ENCODE measurements at places on chromosomes 16 and 17.

GRCh38 chr16:314795-315299 lies 31.9 kb downstream of the PDIA2 start:
- DNase-seq, result no peak

DNA sequence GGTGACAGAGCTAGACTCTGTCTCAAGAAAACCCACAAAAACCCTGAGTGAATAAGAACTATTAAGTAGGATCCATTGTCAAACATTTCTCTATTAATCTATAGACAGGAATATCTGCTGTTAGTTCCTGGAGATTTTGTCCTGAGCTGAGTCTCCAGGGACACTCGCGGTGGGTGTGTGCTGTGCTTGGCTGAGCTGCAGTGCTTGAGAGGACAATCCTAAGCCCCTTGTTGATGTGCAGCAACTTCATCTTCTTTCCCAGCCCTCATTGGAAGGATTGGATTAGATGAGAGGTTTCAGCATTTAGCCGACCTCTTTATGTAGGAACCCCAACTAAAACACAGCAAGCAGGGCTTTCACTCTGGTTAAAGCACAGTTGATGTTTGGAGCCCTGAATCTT lies 33.3 kb downstream of the NDEL1 start:
- no peak for DNase-seq

GRCh38 chr16:89561884-89562599 lies 1.6 kb downstream of the RPL13 start:
- no peak for DNase-seq

DNA sequence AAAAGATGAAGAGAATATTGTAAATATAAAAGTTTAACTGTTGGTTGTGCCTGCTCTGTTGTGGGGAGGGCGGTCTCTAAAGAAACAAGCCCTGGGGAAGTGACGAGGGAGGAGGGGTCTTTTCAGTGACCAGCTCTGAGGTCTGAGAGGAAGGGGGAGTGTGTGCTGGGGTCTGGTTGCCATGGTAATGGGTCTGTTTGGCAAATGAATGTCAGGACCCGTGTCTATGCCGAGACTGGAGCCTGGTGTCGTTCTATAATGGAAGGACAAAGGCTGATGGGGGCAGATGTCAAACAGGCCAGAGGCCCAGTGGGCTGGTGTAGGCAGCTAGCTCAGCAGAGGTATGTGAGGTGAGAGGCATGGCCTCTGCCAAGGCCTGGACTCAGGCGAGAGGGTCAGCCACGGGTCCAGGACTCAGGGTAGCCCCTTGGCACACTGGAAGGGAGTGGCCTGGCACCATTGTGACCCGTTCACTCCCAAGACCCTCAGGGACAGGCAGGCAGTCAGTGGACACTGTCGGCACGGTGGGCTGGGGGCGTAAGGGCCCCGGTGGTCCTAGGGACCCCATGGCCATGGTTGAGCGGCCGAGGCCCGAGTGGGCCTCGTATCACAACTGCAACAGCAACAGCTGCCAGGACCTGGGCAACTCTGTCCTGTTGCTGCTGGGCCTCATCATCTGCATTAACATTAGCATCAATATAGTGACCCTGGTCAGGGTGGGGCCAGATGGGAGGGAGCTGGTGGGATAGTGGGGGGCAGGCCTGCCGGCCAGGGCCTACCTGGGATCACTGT lies at the start of gene SPEM1:
Gene SPEM1 (plus strand): TSS at position 506 of the 792 bp plus-strand sequence. CDS start 61 bp downstream, at position 567.
- no peak for DNase-seq

DNA sequence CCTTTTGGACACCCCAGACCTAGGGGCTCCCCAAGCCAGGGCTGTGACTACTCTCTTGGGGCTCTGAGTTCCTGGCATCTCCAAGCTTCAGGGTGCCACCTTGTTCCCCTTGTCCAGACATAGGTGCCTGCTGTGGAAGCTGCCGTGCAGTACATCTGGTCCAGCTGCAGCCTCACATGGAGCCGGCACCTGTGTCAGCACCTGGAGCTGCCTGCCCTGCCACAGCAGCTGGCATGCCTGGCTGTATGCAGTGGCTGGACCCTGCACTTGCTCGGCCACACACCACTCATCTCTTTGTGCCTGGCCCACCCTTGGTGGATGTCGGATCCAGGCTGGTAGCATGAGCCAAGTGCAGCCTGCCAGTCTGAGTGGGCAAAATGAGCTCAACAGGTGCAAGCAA lies 775.8 kb downstream of the CDH11 start:
- no peak for DNase-seq

DNA sequence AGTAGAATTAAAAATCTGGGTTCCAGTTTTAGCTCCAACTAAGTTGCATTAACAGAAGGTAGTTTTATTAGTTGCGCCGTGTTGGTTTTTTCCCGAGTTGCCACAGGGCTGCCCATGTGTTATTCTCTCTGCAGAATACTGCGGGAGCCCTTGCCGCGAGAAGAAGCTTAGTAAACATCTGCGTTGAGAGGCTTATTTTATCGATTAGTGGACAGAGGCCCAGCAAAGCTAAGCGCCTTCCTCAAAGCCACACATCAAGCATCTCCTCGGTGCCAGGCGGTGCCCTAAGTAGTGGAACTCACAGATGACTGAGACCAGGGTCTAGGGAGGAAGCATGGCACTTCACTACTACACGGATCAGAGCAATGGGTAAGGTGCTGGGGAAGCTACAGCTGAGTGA lies 212.3 kb upstream of the IRX5 start:
- no peak for DNase-seq

DNA sequence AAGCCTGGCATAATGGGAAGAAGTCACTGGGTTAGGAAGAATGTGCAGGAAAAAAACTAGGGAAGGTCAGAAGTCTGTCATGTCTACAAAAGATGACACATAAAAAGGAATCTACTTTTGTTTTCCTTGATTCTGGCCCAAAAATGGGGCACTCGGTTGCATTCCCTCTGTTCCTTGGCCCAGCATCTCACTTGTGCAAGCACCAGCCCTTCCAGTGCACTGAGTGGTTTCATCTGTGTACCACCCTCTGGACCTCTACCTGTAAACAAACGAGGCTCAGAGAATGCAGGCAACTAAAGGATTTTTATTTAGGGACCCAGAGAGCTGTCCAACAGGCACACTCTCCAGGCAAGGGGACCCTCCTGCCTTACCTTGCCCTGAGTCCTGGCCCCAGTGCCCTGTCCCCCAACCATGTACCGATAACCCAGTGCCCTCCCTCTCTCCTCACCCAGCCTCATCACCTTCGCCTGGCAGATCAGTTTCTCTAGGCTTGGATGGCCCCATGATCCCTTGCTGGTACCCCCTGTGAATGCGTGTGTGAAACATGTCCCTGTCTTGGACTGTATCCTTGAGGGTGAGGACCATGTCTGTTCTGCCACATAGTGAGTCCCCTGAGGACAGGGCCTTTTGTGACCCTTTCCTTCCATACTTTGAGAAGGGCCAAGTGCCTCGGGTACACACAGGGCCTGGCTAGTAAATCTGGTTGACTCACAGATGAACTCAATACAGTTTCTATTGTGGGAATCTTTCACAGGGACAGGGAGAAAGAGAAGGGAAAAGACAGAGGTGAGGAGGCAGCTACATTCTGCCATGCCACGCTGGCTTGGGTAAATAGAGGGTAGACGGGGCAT lies 13.3 kb downstream of the NXPH3 start:
- DNase-seq, result no peak

- no peak for DNase-seq
These were observed 11.5 kb upstream of the PITPNA start for GRCh38 chr17:1573932-1574696.

DNA sequence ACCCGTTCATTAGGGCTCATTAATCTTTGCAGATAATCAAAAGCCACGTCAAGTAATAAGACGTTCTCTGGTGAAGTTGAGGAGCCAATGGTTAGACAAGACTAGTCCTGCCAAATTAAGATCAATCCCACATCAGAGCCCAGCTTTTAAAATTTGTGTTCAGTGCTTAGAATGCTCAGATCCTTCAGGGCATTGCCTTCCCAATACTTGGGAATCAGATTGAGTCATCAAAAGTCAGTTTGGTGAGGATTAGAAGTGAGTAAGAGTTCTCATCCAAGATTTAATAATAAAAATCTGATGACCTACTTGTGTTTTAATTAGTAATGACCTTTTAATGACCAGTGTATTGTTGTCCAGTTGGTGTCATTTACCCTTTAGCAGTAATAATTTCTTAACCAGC lies 19.8 kb downstream of the MAP2K4 start:
- DNase-seq, result no peak

GRCh38 chr16:82094942-82095540 lies 60.0 kb downstream of the HSD17B2 start:
- DNase-seq, result no peak

- DNase-seq, result no peak
These were observed 612.6 kb upstream of the C16orf82 start for GRCh38 chr16:26454102-26454501.

GRCh38 chr17:75365931-75366275 lies 39.6 kb downstream of the GRB2 start:
- DNase-seq, result no peak

DNA sequence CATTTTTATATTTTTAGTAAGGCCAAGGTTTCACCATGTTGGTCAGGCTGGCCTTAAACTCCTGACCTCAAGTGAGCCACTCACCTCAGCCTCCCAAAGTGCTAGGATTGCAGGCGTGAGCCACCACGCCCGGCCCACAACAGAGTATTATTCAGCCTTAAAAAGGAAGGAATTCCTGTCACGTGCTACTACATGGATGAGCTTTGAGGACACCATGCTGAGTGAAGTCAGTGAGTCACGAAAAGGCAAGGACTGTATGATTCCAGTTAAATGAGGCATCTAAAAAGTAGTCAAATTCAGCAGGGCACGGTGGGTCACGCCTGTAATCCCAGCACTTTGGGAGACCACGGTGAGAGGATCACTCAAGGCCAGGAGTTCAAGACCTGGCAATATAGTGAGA lies 9.7 kb downstream of the CSF3 start:
- DNase-seq, result no peak

DNA sequence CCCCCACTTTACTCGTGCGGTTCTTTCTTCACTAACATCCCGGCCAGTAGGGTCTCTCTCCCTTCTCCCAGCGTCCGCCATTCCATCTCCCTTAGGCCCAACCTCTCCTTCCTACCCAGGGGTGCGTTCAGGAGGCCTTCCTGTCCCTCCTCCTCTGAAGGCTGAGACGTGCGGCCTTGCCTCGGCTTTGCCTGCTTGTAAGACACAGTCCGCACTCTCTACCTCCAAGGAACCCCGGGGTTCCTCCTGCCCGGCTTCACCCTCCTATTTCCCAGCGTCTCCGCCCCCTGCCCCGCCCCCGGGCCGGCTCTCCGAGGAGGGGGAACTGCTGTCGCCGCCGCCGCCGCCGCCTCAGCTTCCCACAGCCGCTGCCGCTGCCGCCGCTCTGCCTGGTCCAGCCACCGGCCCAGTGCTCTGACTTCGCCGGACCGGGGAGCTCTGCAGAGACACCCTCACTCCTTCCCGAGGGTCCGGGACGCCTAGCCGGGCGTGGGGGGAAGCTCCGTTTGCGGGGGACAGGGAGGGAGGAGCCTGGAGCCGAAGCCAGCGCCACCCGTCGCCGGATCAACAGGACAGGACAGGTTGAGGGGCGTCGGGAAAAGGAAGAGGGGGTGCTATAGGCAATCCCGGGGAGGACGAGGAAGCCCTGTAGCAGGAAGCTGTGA lies 1.2 kb upstream of the FGF11 start:
- DNase-seq, result no peak

DNA sequence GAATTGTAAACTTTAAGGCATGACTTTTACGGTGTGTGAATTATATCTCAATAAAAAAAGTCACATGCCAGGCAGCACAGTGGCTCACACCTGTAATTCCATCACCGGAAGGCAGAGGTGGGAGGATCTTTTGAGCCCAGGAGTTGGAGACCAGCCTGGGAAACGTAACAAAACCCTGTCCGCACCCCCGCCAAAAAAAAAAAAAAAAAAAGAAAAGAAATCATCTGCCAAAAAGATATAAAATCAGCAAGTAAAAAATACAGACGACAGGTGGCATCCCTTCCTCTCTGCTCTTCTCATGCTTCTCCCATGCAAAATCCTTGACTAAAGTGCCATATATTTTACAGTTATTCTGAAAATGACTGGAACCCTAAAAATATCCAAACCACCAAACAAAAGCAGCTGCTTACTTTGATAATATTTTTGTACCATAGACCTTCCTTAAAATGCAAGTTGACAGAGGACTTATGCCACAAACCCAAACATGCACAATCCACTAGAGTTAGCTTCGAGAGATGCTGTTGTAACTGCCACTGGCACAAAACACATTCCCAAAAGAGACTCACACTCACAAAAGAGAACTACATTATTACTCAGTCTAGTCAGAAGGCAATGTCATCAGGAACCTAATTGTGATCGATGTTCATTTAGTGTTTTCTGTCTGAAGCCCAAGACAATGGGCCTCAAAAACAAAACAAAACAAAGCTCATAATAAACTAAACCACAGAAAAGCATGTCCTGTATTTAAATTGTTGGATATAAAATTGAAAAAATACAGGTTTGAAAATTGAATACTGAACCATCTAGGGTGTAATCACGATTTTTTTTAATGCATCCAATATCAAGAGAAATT lies 2.4 kb downstream of the CRLF3 start:
- no peak for DNase-seq

GRCh38 chr16:78102865-78103264 lies 3.4 kb downstream of the WWOX start:
- no peak for DNase-seq

GRCh38 chr17:34475296-34475695 lies 104.1 kb upstream of the TMEM132E start:
- DNase-seq, result no peak

DNA sequence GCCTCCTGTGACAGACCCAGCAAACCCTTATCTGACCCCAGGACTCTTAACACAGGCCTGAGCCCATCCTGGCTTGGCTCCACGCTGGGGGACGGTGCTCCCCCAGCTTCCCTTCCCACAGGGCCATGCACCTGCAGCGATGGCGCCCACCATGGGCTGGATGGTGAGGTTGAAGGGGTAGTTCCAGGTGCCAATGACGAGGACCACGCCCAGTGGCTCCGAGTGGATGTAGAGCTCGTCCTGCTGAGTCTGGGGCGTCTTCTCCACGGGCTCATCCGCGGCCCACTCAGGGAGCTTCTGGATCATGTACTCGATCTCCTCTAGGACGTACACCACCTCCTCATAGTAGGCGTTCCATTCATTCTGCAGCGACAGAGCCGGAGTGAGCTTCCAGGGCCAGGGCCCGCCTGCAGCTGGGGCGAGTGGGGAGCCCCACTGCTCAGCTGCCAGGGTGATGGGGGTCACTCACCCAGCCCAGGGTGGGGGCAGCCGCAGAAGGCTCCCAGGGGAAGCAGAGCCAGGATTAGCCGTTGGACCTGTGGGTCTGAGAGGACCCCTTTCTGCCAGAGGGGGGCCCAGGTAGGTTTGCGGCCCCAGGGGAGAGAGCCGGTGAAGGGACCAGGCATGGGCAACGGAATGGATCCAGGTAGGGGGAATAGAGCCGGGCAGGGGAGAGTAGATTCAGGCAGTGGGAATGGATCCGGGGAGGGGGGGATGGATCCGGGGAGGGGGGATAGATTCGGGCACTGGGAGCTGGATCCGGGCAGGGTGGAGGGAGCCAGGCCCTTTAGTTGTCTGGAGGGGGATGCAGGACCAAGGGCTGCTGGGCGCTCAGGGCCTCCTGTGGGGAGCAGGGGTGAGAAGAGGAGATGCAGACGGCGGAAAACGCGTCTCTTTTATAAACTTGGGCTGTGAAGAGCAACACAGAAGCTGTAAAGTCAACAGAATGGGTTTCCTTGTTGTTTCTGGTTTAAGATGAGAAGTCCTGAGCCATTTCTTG lies 4.7 kb downstream of the ALDH3A1 start:
- no peak for DNase-seq

- no peak for DNase-seq
These were observed 148.4 kb downstream of the PITPNC1 start for GRCh38 chr17:67525239-67526135.

GRCh38 chr17:67160791-67161190 lies 84.2 kb downstream of the HELZ start:
- no peak for DNase-seq

- no peak for DNase-seq
These were observed 59.4 kb downstream of the ENGASE start for GRCh38 chr17:79133985-79134384.

GRCh38 chr16:72098936-72099335 lies 5.3 kb downstream of the DHX38 start:
- DNase-seq, result no peak
